ENCODE measurements at places on chromosomes 11 and 22.

DNA sequence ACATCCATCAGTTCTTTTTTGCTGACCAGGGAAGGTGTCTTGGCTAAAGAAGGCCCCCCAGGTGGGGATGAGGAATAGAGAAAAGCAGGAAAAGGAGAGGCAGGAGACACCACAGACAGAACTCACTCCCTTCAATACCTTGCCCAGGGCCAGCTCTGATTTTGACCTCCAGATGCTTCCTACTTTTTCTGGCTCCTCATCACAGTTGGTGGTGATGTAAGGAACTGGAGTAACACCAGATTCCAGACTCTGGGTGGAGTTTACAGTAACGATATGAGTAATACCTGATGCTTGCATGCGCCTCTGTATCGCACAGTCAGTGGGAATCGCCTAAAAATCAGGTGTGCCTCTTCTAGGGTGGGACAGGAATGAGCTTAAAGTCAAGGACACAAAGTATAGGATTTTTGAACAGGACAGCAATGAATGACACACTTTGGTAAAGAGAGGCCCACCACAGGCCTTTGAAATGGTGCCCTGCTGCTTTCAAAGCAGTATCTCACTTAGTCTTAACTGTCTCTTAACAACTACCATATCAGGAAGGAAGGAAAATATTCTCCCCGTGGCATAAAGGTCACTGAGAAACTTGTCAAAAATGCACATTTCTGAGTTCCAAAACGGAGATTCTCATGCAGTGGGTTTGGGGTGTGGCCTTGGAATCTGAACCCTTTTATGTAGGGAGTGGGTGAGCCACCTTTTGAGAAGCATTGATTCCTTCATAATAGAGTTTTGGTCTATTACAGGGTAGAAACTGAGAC lies 140.8 kb downstream of the SNX19 start:
- DNase-seq, result no peak

- no peak for DNase-seq
Observed at GRCh38 chr11:20415432-20415831, 27.9 kb downstream of the PRMT3 start.

GRCh38 chr11:111978028-111978771 lies 41.1 kb downstream of the DIXDC1 start:
- no peak for DNase-seq

- peak; percentile 80 for DNase-seq
Observed at GRCh38 chr22:44735518-44736428, 16.6 kb upstream of the ARHGAP8 start.

- DNase-seq, result no peak
Observed at GRCh38 chr11:45485070-45485707, 180.2 kb downstream of the CHST1 start.

DNA sequence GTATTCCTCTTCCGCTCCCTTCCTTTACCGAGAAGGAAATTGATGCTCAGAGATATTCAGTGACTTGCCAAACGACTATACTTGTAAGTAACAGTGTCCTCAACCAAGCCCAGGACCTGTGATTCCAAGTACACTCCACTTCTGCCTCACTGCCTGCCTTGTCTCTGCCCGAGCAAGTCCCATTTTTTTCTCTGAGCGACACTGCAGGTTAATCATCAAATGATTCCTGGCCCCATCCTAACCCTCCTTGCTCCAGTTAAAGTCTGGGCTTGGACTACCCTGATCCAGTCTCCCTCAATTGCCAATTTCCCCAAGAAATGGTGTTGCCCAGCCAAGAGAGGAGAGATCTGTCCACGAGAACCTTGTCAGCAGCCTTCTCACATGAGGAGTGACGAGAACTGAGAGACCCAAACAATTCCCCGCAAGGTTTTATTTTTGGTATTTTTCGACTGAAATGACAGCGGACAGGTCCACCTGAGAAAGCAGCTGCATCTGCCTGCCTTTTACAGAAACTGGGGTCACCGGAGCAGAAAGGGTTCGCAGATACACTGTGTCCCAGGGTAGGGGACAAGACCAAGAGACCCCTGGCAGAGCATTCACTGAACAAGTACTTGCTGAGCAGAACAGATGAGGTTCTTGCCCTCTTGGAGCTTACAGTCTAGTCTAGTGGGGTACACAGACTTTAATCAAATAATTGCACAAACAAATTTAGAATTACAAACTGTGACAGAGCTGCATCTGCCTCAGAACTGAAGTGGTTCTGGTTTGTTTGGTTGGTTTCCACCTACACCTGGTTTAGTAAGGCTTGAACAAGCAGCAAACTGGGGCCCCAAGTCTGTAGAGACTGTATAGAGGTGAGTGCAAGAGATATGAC lies 11.4 kb downstream of the POU2AF1 start:
- no peak for DNase-seq

- DNase-seq, result no peak
Observed at GRCh38 chr11:67442504-67443404, 522 bp downstream of the CORO1B start.

DNA sequence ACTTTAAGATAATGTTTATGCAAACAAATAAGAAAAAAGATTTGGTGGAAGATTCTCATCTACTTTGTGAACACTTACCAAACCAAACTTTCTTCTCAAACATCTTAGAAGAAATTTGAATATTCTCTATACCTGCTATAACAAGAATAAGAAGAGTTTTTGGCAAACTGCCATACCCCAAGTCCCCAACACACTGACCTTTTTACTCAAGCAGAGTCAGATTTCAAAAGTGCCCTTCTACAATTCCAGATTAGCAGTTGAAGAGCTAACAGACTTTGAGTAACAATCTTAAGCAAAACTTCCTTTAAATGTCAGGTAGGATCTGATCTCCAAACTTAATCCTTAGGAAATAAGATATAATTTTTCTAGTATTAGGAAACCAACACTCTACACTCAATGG lies 33.9 kb downstream of the TSG101 start:
- DNase-seq, result no peak

DNA sequence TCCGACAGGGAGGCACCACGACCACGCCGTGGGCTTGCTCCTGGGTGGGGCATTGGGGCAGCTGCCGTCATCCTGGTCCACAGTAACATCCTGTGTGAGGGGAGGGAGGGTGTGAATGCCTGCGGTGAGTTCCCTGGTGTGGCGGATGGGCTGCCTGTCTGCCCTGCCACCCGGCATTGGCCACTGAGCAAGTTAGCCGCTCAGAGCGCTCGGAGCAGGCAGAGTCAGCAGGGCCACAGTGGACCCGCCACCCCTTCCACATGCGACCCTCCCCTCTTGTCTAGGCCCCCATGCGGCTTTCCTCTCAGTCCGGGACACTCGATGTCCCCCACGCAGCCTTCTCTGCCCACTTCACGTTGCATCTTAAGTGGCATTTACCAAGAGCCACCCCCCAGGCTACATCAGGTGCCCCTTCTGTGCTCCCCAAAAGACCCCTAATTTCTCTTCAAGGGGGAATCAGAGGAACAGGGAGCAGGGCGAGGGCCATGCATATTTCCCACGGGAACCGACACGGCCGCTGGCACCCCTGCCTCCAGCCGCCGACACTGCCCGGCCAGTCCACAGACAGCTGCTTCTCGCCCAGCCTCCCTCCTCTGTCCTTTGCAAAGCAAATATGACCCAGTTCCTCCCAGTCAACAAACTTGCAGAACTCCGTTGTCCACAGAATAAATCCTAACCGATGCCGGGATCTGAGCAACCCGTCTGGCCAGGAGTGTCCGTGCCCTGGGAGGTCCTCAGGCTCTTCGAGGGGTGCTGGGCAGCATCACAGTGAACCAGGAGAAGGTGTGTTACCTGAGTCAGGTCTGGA lies 1482.1 kb downstream of the TBC1D22A start:
- DNase-seq, result no peak

- no peak for DNase-seq
Observed at GRCh38 chr11:47183031-47183856, 3.0 kb downstream of the PACSIN3 start.

GRCh38 chr11:26953770-26954392 lies 40.0 kb upstream of the FIBIN start:
- no peak for DNase-seq

DNA sequence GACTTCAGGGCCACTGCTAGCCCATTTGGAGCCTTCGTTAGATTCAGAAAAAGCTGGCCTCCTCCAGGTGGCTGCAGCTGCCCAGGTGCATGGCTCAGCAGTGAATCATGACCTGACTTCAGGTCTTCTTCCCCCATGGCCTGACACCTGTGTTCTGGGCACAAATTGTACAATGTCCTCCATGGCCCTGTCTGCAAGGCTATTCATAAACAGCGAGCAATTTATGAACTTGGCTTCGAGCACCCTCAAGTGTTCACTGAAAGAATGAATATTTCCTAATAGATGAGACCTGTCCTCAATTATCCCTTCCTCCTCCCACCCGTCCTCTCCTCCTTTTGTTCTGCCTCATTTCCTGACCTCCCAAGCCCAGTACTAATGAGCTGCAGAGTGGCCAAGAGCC lies 12.2 kb upstream of the VPS37C start:
- no peak for DNase-seq

GRCh38 chr11:5967708-5968107 lies 586 bp downstream of the OR56A5 start:
- DNase-seq, result no peak

GRCh38 chr11:80346353-80347059 lies 905.7 kb upstream of the TENM4 start:
- no peak for DNase-seq

- DNase-seq, result no peak
Observed at GRCh38 chr11:17211286-17211685, 3.5 kb upstream of the PIK3C2A start.

DNA sequence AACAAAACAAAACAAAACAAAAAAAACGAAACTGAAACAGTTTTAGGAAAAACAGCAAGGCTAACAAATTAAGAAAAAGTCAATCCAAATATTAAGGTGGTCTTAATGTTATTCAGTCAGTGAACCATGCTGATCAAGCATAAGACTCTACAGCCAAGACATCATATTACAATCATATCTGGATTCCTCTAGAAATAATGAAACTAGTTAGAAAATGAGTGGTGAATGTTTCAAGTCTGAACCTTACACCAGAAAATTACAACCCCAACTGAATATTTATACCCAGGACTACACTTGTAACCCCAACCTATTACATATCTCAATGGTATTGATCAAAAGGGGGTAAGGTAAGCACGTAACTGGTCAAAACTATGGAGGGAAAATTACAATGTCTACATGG lies 48.8 kb downstream of the ACAT1 start:
- no peak for DNase-seq

- no peak for DNase-seq
Observed at GRCh38 chr11:15342163-15342562, 227.4 kb downstream of the INSC start.

- DNase-seq, result peak; percentile 11
Observed at GRCh38 chr11:122202951-122203456, 87.0 kb upstream of the BLID start.

DNA sequence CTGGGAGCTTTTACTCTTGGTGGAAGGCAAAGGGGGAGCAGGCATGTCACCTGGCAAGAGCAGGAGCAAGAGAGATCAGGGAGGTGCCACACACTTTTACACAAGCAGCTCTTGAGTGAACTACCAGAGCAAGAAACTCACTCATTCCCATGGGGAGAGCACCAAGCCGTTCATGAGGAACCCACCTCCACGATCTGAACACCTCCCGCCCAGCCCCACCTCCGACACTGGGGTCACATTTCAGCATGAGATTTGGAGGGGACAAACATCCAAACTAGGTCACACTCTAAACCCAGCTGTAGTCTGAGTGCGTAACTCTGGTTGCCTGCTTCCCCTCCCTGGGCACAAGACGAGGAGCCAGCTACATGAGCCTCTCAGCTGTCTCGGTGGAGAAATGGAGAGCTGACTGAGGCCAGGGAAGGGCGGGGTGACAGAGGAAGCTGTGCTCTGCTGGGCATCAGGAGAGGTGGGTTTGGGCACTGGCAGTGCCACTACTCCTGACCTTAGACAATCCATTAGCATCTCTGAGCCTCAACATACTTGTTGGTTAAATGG lies 134.6 kb downstream of the PKNOX2 start:
- no peak for DNase-seq

GRCh38 chr11:125948278-125949051 lies 2.6 kb downstream of the VSIG10L2 start:
- no peak for DNase-seq

DNA sequence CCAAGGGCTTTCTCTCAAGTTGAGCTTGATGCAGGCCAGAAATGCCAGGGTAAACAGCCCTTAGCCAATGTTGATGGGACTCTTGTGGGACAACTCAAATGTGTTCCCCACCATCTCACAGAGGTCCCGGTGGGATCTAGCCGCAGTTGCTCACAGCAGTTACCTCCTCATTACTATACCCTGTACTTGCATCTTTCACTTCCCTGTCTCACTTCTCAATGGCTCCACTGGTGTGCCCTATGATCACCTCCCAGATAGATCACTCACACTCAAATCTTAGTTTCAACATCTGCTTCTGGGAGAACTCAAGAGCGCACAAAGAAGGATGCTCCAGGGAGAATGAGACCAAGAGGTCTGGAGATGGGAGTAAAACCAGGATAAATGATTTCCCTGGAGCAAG lies 47.0 kb downstream of the RCN1 start:
- no peak for DNase-seq

- no peak for DNase-seq
Observed at GRCh38 chr22:26404851-26405421, 24.1 kb upstream of the ASPHD2 start.

- no peak for DNase-seq
Observed at GRCh38 chr11:131684111-131685060, 314.0 kb downstream of the NTM start.

- peak; percentile 36 for DNase-seq
Observed at GRCh38 chr22:44632541-44633396, 69.2 kb upstream of the PRR5 start.

GRCh38 chr11:105862736-105863367 lies 159.2 kb downstream of the MSANTD4 start:
- DNase-seq, result peak; percentile 35

DNA sequence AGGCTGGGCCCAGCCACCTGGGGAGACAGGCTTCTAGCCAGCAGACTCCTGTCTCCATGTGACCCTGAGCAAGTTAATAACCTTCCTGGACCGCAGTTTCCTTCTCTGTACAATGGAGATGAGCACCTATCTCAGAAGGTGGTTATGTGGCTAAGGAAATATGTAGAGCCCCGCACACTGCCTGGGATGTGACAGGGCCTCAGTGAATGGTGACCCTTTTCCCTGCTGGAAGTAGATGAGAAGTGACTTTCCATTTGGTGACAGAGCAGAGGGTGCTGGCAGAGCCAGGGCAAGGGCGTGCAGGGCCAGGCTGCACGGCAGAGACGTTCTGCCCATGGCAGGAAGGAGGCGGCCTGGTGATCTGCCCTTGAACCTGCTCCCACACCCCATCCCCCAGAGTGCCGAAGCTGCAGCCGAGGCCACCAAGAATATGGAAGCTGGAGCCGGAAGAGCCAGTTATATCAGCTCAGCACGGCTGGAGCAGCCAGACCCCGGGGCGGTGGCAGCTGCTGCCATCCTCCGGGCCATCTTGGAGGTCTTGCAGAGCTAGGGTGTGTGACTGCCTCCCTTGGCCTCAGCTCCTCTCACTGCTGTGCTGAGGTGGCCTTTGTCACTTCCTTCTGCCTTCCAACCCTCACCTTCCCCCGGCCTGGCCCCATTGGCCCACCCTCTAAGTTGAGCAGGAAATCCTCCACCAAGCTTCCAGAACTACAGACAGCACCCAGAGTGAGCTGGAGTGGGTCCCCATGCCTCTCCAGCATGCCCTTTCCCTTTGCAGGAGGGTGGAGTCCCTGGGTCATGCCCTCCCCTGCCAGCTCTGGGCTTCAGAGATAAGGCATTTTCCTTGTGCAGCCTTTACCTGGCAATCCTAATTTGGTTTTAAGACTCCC lies 13.2 kb downstream of the TKFC start:
- no peak for DNase-seq
